AG08396 (cell line): ENCODE measurements at places on chromosomes 1 and 21.

DNA sequence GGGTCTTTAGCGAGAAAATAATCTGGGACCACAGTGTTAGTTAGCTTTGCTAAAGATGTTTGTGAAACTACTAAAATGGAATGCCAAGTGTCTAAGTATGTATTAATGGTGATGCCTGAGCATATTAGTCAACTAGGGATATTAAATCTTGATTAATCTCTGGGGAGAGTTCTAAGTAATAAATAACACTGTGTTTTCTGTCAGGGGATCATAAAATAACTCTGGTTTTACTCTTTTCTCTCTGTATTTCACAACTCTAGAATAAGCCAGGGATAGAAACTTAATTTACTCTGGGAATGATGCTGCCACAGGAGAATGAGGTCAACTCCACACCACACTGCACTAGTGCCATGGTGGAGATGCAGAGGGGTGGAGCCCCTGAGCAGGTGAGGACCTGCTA is 399.2 kb downstream of the PTBP2 start:
- DNase-seq = no peak

DNA sequence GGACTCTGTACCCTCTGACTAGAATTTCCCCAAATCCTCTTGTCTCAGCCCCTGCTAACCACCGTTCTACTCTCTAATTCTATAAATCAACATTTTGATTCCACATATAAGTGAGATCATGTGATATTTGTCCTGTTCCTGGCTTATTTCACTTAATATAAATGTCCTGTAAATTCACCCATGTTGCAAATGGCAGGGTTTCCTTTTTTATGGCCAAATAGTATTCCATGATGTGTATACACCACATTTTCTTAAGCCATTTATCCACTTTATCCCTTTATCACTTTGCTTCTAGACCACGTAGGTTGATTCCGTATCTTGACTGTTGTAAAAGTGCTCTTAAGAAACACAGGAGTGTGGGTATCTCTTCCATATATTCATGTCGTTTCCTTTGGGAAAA is 8.9 kb downstream of the RNF187 start:
- DNase-seq = no peak

- no peak for DNase-seq
These were observed 66.9 kb upstream of the PRDX6 start for GRCh38 chr1:173410133-173410793.

DNA sequence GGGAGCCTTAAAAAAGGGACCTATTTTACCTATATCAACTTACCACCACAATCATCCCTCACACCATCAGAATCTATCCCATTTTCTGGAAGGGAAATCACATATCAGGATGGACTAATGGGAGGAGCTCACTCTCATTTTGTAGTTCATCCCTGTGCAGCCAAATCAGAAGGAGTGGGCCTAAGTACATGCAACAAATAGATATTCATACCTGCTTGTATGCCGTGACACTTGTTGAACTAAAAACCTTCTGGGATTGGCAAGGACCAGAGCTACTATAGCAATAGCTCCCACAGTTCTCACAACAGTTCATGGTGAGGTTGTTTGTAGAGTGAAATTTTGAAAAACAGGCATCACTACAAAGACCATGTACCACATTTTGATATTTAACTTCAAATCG is 17.3 kb downstream of the ZMYM6 start:
- no peak for DNase-seq

- no peak for DNase-seq
These were observed 81.6 kb upstream of the PPP2R5A start for GRCh38 chr1:212203630-212204029.

GRCh38 chr1:84403347-84403746 is 5.1 kb downstream of the DNASE2B start:
- no peak for DNase-seq

DNA sequence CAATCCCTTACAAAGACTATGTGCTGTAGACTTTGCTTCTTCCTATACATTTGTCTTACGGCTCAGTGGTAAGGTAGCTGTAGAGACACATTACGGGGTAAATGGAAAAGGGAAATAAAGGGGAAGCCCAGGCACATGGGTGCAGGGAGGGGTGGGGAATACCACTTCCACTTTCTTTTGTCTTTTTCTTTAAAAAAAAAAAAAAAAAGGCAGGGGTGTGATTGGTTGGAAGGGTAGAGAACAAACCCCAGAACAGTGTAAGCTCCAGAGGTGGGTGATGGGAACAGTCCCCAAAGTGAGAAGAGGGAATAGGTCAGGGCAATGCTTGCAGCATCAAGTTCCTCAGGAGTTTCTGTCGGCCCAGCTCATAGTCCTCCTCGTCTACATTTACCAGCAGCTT is 3.9 kb downstream of the NIT1 start:
- DNase-seq = no peak
